ENCODE measurements at places on chromosomes 2 and 18.

GRCh38 chr18:10588975-10589374 lies 63.1 kb downstream of the NAPG start:
- DNase-seq: no peak
- H3K36me3 ChIP-seq: no peaks in the 10 kb centered on the region
- H3K4me1 ChIP-seq: no peaks in the 10 kb centered on the region
- H3K4me3 ChIP-seq: no peak overlapping the region
- no peak overlapping the region for H3K27ac ChIP-seq
- no peaks in the 10 kb centered on the region for H3K27me3 ChIP-seq

DNA sequence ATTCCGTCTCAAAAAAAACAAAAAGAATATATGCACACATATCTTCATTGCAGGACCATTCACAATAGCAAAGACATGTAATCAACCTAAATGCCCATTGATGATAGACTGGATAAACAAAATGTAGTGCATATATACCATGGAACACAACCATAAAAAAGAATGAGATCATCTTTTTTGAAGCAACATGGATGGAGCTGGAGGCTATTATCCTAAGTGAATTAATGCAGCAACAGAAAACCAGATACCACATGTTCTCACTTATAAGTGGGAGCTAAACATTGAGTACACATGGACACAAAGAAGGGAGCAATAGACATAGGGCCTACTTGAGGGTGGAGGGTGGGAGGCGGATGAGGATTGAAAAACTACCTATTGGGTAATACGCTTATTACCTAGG lies 8.8 kb downstream of the NT5C1B start:
- H3K36me3 ChIP-seq: no peaks in the 10 kb centered on the region
- no peak overlapping the region for H3K27ac ChIP-seq
- H3K4me1 ChIP-seq: no peaks in the 10 kb centered on the region
- no peaks in the 10 kb centered on the region for H3K27me3 ChIP-seq

GRCh38 chr2:164109006-164109405 lies 373.2 kb upstream of the FIGN start:
- H3K27me3 ChIP-seq: no peaks in the 10 kb centered on the region
- H3K4me3 ChIP-seq: no peak overlapping the region
- no peaks in the 10 kb centered on the region for H3K4me1 ChIP-seq
- no peak overlapping the region for H3K27ac ChIP-seq
- DNase-seq: no peak

GRCh38 chr2:176457481-176457880 lies 188.2 kb downstream of the MTX2 start:
- H3K4me3 ChIP-seq: no peak overlapping the region
- H3K36me3 ChIP-seq: no peaks in the 10 kb centered on the region
- peaks cover 25% of the 10 kb centered on the region for H3K4me1 ChIP-seq
- no peaks in the 10 kb centered on the region for H3K27me3 ChIP-seq
- no peak overlapping the region for H3K27ac ChIP-seq

DNA sequence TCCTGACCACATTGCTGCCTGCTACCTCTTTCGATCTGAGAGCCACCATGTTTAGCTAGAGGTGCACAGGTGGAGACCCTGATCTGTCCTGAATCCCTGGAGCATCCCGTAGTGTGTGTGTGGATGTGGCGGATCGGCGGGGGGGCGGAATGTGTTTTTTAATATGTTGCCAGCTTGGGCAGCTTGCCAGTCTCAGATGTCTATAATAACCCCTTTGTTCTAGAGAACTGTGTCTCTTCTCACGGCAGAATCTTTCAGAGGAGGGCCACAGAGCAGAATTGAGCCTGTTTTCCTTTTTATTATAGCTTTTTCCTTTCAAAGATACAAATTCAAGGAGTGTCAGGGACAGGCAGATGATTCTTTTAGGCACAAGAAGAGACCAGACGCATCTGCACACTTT lies 934.1 kb upstream of the KLHL29 start:
- H3K4me1 ChIP-seq: no peaks in the 10 kb centered on the region
- H3K27me3 ChIP-seq: no peaks in the 10 kb centered on the region
- no peak for DNase-seq
- H3K4me3 ChIP-seq: no peak overlapping the region
- no peaks in the 10 kb centered on the region for H3K36me3 ChIP-seq

Measured in SJSA1 (cell line).